PC-9 (cell line): ENCODE measurements at places on chromosomes 6 and 20.
A peak's percentile ranks its signal among the peaks of the same experiment; 100 is the strongest.

DNA sequence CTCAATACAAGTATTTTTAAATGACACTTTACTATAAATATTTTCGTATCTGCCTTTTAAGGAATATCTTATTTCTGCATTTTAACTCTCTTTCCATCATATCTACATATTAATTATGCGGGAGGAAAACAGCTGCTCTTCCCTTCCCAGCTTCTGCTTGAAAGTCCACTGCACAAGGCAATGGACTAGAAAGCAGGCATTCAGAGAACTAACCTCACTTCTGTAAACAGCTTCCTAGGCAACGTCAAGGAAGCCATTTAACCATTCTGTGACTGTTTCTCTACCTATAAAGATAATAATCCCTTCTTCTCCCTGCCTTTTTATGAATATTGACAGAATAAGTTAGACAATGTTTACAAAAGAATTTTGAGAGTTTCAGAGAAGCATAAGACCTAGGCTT is 319.4 kb downstream of the BTBD9 start:
- no peak for DNase-seq

DNA sequence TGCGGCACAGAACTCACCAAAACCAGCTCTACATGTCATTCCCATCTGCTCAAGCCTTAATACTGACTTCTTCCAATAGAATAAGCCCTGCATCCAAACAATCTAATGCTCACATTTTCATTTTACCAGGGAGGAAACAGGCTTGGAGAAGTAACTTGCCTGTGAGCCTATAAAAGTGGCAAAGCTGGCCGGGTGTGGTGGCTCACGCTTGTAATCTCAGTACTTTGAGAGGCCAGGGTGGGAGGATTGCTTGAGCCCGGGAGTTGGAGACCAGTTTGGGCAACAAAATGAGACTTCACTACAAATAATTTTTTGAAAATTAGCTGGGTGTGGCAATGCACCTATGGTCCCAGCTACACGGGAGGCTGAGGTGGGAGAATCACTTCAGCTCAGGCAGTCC is 133.7 kb downstream of the LY86 start:
- DNase-seq, result no peak

- no peak for DNase-seq
Observed at GRCh38 chr6:166760288-166760687, 133.2 kb upstream of the RPS6KA2 start.

DNA sequence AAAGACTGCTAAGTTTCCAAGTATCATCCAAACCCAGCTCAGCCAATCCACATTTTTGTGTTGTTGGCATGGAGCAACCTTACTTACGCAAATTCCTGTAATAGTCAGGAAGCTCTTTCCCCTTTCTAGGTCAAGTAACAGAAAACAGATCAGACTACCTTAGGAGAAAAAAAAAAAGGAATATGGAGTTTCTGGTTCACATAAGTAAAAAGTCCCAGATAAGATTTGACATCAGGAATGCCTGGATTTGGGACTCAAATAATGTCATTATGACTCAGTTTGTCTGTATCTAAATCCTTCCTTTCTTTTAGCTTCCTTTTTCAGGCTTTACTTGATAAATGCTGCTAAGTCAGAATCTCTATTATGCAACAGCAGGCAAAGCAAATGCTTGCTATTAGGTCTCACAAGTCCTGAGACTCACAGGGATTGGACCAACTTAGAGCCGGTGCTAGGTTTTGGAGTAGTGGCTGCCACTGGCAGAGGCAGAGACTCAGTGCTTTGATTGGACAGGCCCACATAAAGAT is 44.5 kb downstream of the NCOA7 start:
- DNase-seq, result no peak

DNA sequence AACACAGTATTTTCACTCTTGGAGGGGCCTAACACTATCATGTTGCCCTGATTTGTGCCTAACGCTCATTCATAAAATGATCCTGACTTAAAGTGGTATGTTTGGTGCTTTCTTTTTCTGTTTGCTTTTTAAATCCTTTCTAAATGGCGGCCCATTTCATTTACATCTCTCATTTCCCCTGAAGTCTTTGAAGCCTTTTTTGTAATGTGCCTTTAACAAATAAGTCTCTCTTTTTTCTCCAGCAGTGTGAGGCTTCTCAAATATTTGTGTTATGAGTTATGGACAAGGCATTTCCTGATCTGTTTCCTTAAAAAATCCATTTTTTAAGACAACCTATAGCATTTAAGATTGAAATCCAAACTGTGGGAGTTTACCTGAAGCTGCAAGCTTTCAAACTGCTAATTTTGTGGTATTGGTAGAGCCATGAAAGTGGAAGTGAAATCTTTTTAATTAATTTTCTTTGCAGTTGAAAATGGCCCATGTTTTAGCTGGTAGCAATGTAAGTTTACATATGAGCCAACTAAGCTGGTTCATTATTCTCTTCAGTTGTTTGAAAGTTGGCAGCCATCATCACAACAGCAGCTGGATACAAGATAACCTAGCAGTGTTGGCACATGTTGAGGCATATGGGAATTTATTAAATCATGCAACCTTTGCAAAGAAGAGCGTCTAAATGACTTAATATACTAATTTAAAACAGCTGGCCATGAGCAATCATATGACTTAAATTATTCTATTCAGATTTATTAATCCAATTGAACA is 469.7 kb downstream of the CDKAL1 start:
- peak; percentile 65 for DNase-seq

GRCh38 chr6:146423452-146423851 is 120.2 kb upstream of the RAB32 start:
- no peak for DNase-seq

DNA sequence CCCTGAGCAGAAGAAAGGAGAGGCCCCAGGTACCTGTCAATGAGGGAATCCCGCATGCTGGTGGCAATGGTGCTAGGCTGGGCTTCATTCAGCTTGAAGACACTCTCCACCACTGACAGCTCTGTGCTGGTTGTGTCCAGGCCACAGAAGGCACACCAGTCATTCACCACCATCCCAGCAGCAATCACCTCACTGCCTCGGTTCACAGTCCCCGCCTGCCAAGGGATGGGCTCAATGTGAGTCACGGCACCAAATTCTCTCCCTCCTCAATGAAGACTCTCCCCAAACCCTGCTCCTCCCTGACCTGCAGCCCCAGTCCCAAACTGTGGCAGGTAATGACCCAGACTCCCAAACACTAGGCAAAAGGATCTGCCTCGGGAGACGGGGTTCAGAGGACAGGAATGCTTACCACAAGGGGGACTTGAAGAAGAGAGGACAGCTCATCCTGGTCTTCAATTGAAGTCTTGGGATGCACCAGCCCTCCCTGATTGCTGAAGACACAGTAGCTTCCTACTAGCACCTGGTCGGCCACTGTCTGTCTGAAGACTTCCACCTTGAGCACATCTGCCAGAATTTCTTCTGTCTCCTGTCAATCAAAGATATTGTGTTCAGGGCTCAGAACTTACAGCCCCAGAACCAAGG is 1.7 kb upstream of the MMP24OS start:
- DNase-seq, result no peak

DNA sequence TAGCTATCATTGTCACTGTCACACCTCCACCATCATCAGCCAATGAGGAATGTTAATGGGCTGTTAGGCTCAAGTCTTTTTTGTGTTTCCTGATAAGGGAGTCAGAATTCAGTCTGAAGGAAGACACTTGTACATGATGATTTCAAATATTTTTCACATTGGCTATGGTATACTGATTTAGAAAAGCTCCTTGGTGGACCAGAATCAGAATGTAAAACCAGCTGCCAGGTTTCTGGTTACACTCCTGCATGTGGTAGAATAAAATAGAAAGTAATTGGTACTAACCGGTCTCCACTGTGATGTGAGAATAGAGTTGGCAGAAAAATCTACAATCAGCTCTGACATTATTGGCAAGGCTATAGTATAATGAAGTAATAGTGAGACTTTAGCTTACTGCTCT is 10.7 kb downstream of the COL9A1 start:
- no peak for DNase-seq

DNA sequence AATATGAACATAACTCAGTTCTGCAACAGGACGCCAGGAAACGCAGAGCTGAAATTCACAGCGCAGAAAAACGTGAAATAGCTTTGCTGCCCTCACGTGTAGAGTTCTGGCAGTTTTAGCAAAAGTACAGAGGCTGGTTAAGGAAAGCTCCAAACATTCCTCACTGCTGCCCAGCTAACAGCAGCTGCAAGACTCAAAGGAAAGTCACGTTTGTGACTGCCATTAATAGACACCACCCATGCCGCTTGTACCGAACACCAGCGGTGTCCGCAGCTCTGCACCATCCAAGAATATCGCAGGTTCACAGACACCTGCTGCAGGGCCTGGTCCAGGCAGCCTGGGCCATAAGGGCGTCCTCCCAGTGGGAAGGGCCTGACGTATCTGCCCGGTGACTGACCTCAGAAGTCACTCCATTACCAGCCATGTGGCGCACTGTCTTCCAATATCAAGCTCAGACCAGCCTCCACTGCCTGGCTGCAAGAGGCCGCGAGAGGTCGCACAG is 61.4 kb downstream of the WDR27 start:
- DNase-seq, result no peak

DNA sequence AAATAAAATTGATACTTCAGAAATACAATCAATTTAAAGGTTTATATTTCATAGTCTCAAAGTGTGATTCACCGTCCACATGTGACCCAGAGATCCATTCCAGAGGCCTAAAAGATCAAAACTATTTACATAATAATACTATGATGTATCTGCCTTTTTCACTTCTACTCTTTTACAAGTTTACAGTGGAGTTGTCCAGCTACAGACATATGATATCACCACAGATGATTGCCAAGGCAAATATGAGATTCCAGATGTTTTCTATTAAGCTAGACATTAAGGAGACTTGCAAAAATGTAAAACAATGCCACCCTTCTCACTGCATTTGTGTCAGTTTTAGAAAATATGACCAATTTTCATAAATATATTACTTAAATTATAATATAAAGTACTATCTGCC is 443.7 kb downstream of the GJA1 start:
- no peak for DNase-seq

DNA sequence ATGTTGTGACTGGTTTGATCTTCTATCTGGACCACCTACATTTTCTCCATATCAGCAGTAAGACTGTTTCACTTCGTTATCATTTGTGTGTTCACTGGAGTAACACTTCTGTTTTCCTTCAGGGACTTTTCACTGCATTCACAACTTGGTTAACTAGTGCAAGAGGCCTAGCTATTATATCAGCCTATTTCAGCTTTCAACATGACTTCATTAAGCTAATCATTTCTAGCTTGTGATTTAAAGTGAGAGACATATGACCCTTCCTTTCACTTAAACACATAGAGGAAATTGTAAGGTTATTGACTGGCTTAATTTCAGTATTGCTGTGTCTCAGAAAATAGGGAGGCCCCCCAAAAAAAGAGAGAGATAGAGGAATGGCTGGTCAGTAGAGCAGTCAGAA is 622.8 kb upstream of the NRSN1 start:
- no peak for DNase-seq

- DNase-seq, result no peak
Observed at GRCh38 chr6:142207265-142207877, 60.3 kb downstream of the VTA1 start.

DNA sequence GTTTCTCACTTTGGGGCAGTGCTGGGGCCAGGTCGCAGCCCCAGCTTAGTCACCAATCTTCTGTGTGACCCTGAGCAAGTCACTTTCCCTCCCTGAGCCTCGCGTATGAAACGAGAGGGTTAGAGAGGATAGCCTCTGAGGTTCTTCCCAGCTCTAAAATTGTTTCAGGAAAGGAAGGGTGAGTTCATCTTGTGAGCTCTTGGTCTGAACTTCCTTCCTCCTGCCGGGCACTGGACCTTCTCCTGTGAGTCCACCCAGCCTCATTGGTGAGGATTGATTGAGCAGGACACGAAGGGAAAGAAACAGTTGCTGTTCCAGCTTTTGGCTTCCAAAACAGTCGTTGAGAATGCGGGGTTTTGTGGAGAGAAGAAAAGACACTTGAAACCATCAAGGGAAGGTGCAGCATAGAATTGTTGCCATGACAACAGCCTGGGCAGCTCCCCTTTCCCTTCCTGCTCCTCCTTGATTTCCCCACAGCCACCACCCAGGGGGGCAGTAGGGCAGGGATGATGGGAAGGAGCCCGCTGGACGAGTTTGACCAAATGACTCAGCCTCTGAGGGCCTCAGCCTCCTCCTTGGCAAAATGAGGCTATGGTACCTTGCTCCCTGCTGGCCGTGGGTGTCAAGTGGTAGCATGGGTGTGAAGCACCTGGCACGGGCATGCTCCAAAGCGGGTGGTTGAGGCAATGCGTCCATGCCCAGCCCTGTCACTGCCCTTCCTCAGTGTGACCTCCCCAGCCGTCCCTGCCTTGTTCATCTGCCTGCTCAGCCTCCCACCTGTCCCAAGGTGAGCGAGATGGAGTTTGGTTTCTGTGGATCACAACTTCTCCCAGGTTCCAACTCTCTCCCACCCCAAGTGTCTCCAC is 107.8 kb downstream of the CDC5L start:
- DNase-seq, result peak; percentile 48

DNA sequence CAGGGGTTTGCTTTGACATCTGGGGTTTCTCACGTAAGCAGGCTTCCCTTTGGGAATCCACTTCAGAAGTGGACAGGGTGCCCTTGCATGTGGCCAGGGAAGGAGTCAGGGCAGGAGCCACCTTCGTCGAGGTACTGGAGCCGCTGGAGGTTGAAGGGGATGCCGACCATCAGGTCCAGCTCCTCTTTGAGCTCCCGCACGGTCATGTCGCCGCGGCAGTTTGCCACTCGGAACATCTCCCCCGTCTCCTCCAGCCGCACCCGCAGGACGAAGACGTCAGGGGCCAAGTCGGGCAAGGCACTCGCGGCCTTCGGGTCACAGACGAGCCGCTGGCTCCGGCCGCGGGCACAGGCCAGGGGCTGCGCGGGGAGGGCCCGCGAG is 360 bp downstream of the ANKRD60 start:
- DNase-seq, result no peak

DNA sequence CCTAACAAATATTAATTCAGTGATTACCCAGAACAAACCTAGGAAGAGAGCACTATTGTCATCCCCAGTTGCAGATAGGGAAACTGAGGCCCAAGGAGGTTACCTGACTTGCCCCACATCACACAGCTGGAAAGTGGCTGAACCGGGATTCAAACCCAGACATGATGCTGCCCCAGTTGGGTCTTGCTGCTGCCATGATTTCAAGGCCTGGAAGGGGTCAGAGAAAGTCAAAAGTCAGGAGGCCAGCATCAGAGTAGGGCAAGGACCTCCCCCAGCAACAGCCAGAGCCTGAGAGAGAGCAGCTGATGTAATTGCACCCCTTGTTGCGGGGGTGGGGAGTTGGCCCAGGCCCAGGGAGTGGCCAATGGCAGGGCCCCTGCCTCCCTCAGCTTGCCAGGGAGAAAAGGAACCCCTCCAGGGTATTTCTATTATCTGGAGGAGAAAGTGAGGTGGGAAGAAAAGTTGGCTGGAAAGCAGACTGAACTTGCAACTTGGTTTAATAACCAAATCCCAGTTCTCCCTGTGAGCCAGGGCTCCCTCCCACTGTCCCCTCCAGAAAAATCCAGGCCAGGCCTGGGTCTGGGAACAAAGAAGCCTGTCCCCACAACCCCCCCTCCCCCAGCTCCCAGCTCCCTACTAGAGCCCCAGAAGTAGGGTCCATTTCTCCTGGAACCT is 83.6 kb downstream of the MRPL14 start:
- peak; percentile 55 for DNase-seq

DNA sequence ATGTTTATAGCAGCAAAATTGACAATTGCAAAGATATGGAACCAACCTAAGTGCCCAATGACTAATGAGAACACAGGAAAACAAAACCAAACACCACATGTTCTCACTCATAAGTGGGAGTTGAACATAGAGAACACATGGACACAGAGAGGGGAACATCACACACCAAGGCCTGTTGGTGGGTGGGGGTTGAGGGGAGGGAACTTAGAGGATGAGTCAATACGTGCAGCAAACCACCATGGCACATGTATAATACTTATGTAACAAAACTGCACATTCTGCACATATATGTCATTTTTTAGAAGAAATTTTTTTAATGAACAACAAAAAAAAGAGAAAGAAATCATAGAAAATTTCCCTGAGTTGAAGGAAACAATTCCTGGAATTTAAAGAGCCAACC is 3.9 kb downstream of the EPM2A start:
- DNase-seq, result no peak
